ENCODE measurements at places on chromosomes 2 and 18.

GRCh38 chr18:12092398-12093229, 1.0 kb upstream of the ANKRD62 start:
- DNase-seq = no peak

GRCh38 chr2:26355038-26355995, 8.7 kb upstream of the ADGRF3 start:
- DNase-seq = no peak

GRCh38 chr2:71877636-71878035, 270.0 kb downstream of the CYP26B1 start:
- no peak for DNase-seq

DNA sequence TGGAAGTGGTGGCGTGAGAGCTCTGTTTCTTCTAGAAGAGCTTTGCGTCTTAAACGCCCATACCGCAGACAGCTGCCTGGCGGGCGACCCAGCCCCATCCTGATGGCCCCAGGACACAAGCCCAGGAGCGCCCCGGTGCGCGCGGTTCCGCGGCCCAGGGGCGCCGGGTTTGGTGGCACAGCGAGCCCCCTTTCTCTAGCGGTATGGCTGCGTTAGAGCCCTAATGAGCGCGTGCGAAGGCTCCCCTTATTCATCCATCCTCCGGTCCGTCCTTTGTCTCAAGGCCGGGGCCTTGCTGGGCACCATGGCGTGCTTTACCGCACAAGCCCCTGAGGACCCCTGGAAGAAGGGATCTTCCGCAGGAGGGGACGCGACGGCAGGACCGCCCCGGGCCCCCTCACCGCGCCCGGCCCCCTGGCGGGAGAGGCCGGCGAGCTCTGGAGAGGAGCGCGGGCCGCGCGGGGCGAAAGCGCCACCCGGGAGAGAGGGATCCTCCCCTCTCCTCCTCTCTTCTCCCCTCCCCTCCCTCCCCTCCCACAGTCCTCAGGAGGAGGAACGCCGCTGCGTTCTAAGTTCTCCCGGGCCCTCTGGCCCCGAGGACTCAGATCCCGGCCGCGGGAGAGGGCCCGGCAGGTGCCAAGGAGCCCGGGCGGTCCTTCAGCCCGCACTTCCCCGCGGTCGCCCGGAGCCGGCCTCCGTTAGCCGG, 626 bp upstream of the SLC1A4 start:
- peak; percentile 78 for DNase-seq

- DNase-seq = no peak
These were observed 773 bp downstream of the CMPK2 start for GRCh38 chr2:6864923-6865345.

GRCh38 chr18:57447154-57447621, 12.0 kb downstream of the ONECUT2 start:
- DNase-seq = no peak

GRCh38 chr2:216918088-216918680, 58.3 kb upstream of the TNP1 start:
- no peak for DNase-seq

GRCh38 chr2:106882673-106883072, 3.3 kb downstream of the ST6GAL2 start:
- no peak for DNase-seq

DNA sequence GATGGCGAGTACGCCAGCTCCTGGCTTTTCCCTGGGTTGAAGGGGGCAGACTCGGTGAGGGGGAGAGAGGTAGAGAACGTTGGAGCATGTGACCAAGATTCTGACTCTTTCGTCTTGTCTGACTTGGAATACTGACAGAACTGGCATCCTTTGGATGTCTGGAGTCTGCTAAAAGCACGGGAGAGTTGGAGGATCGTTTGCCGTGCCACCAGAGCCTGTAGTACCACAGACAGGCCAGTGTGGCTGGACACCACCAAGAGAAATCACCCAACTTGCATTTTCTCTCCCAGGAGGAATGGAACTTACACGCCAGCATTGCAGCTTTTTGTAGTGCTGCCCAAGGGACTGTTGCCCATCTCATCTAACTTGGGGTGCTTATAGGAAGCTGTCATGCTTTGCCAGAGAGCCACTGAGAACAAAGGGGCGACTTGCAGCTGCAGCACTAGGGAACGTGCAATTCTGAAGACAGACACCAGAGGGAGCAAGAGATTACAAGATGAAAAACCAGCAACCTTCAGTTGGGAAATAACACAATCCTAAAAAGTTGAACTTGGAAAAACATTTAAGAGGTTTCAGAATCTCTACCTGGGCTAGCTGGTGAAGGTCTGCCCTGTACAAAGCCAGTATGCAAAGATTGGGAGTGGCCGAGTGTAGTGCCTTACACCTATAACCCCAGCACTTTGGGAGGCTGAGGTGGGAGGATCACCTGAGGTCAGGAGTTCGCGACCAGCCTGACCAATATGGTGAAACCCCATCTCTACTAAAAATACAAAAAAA, 24.1 kb downstream of the PSMG2 start:
- DNase-seq = peak; percentile 51

GRCh38 chr2:85181134-85181631, 48.0 kb downstream of the TCF7L1 start:
- DNase-seq = no peak

- peak; percentile 54 for DNase-seq
These were observed 14.3 kb upstream of the TANC1 start for GRCh38 chr2:158953926-158954763.

- no peak for DNase-seq
These were observed 6.3 kb downstream of the TNFAIP6 start for GRCh38 chr2:151363709-151364108.

DNA sequence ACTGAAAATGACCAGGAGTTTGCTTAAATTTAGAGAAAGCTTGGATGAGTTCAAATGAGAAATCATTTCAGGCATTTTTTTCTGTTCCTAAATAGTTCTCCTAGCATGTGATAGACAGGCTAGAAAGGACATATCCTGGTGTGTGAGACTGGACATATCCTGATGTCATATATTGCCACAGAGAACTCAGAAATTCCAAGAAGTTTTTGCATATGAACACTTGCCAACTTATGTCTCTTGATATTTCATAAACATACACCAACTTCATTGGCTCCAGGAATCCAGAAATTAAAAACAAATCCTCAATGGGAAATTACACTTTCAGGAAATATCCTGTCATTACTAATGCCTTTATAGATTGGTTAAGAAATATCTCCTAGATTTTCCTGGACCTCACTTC, 2.9 kb upstream of the SERPINB4 start:
- no peak for DNase-seq

DNA sequence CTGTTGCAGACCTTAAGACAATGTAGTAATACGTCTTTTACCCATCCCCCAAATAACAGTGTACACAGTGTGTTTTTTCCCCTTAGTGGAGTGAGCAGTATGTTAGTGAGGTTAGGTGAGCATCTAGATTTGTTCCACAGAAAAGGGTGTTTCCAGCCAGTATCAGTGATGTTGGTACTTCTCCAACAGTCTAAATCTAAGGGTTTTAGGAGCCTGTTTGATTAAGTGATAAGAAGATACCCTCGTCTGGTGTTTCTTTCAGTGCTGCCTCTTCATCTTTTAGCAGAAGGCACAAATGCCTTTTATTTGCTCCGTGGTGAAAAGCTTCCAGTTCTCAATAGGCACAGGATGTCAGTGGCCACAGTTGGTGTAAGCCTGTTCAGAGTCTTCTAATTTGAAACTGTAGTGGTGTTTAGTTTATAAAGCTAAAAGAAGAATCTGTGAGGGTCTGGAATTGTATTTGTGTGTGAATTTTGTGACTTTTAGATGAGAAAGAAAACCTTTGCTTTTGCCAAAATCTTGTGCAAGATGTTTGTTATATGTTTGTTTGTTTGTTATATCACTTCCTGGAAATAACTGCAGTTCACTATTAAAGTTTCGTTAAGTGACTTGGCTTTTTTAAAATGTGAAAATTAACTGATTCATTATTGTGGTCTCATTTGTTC, 71.2 kb downstream of the MAP4K4 start:
- DNase-seq = no peak

GRCh38 chr2:30252723-30253701, 21.7 kb downstream of the LBH start:
- peak; percentile 74 for DNase-seq

GRCh38 chr2:181058378-181059269, 78.2 kb downstream of the UBE2E3 start:
- DNase-seq = no peak

DNA sequence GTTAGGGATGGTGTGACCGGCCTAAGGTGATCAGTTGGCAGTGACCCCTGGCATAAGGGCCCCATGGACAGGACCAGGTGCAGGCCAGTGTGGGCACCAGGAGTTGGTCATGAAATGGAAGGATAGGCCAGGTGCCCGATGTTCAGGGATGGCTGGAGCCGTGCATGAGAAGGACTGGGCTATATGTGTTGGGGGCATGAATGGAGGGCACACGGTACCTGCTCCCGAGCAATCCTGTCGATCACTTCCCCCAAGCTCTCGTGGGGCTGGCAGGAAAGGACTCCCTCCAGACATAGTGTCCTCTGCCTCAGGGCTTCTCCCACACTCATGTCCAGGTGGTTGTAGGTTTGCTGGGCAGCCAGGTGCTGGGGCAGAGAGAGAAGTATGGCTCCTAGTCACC, 7.6 kb downstream of the PRKAG3 start:
- DNase-seq = no peak

DNA sequence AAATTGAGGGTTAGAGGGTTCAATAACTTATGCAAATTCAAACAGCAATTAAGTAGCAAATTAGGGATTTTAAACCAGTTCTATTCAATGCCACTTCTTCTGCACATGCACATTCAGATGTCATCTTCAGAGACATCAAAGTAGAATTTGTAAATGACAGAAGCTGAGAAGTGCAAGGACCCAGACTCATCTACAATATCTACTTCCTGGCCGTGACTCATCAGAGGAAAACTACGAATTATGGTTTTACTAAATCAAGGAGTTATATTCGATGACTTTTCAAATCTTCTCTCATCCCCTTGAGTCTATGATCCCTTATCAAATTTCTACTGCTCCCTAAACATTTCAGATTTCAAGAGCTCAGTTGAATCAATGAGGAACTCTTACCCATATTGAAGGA, 20.0 kb upstream of the STAT4 start:
- DNase-seq = no peak

DNA sequence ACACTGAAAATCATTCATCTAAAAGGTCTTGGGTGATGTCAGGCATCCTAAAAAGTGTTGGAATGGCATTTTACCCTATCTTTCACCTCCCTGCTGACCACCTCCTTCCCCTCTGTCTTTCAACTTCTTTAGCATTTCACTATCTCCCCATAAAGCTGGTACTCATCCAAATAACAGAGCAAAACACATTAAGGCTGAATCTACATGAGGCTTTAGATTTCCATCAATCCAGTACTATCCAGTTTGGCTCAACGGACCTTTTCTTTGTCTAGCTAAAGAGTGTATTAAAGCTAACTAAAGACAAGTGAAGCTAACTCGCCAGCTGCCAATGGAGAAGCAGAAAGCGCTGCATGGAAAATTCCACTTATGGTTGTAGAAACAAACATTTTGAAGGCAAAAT, 122.5 kb upstream of the NCKAP5 start:
- no peak for DNase-seq

- no peak for DNase-seq
These were observed 90.2 kb downstream of the CABLES1 start for GRCh38 chr18:23225503-23225902.

GRCh38 chr18:36108196-36108595, 20.9 kb downstream of the SLC39A6 start:
- DNase-seq = no peak

DNA sequence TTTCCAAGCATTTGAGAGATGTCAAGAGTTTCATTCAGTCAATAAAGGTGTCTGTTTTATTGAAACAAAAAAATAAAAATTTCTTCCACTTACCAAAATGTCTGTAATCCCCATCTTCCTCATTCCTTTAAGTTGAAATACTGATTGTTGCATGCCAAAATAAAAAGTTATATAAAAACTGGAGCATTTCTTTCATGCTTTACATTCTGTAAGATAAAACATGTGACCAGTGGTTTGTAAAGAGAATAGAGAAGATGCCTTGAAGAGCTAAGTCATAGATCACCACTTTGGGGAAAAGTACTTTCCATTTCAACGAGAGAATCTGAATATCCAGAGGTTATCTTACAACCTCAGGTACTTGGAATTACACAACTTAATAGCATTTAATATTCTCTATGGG, 35.9 kb upstream of the MYO1B start:
- no peak for DNase-seq

DNA sequence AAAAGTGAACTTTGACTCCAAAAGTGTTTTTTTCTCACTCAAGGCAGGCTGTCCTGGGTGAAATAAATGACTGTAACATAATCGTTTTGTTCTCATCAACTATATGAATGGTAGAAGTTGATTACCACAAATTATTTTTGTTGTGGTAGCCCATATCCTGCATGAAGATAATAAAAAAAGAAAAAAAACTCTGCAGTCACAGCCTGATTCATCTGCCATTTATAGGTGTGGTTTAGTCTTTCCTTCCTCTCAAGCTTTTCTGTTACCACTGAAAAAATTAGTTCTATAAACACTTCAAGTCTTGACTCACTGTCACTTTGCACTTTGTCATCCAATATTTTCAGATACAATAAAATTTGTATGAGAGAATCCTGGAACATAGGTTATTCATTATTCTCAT, 522.0 kb downstream of the PLCL1 start:
- DNase-seq = no peak

- DNase-seq = no peak
These were observed 18.9 kb downstream of the INPP4A start for GRCh38 chr2:98463551-98463971.

- DNase-seq = no peak
These were observed 12.5 kb downstream of the TACR1 start for GRCh38 chr2:75186821-75187220.

DNA sequence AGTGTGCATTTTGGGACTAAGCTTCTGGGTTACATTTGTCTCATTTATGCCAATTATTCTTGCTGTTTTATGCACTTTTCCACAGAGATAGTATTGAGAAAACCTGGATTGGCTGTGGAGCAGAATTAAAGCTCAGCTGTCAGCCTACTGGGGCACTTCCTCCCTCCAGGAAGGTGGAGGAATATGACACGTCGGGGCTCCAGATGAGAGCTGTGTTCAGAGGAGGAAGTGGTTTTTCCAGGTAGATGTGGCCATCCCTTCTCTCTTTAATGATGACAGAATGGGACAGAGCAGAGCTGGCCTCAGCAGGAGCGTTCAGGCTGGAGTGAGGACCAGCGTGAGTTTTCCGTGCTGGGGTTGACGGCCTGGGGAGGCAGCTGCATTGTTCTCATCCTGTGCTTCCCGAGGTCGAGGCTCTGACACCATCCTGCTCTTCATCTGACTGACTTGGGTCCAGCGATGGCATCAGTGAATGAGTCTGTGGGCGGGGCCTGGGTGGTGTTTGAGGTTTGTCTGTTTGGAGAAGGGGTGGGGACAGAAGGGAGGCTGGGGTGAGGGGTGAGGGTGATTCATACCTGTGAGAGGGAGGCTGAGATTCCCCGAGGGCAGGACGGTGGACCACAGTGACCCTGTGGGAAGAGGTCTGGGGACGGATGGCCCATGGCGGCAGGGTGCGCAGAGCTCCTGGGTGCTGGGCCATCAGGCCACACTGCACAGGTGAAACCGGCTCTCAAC, 207.0 kb downstream of the LDLRAD4 start:
- no peak for DNase-seq

DNA sequence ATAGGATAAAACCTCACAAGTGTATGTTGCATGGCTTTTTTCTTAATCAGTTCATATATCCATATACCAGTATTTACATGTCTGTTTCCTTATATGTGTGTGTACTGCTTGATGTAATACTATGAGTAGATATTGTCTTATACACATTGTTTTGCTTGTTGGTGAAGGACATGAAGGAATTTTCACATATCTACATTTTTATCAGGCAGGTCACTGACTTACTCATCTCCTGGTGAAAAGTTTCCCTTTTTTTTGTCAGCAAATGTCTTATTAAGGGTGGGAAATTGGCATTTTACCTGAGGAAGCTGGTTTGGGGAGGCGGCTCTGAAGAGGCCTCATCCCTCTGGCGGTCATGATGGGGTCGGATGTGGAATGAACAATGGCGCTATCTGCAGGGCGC, 61.4 kb upstream of the LYPD1 start:
- DNase-seq = no peak
